ENCODE measurements at places on chromosomes 5 and 9. TPM values are rescaled to one million over a fixed set of nuclear protein-coding genes. Genes with fewer than 3 reads are reported as not detected.

The SMIM33 gene
- not detected for total RNA-seq

The HACD4 gene
- 0.36 TPM for total RNA-seq

The PCDHA13 gene
- not detected for total RNA-seq

The FAM200C gene
- total RNA-seq: 1.1 TPM

The CTXN3 gene
- not detected for total RNA-seq

The SPATA31C1 gene
- not detected for total RNA-seq

The NR6A1 gene
- 0.81 TPM for total RNA-seq

The SLIT3 gene
- 13.2 TPM for total RNA-seq

The SLC23A1 gene
- total RNA-seq: not detected

The OSMR gene
- total RNA-seq: 99.3 TPM

All from cardiac atrium fibroblast (primary cell).